ENCODE measurements at places on chromosomes 5 and 9. TPM values are rescaled to one million over a fixed set of nuclear protein-coding genes. Genes with fewer than 3 reads are reported as not detected.

Gene PNPLA7
- total RNA-seq: 16.1 TPM

- peak; percentile 7 for DNase-seq
Measured at GRCh38 chr5:179269781-179270543, 75.3 kb downstream of the ADAMTS2 start.

DNA sequence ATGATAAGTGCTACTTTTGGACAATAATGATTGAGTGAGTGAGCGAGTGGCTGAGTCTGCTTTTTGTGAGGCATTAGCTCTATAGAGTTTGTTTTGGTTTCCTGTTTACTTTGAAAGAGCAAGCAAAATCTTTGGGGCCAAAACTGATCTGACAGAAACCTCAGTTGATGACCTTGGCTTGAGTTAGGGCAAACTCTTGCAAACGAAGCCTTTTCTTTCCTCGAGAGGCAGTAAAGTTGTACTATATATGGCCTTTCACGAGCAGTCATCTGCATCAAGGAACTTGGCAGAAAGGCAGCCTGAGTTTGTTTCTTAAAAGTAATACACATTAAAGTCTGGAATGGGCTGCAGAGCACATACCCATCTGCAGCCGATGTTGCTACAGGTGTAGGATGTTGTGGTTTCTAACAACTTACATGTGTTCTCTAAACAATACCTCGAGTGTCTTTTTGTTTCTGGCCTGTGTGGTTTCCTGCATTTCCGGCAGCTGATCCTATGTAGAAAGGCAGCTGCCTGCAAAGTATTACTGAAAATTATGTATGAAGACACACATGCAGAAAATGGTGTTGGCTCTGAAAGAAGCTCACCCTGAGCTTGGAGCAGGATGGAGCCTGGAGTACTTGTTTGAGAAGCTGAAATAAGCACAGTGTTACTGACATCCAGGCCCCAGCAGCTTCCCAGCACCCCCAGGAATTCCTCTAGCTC, 60.8 kb downstream of the FOXD1 start:
- peak; percentile 8 for DNase-seq

GRCh38 chr5:68180121-68181038, 35.2 kb upstream of the PIK3R1 start:
- DNase-seq: peak; percentile 28

- DNase-seq: no peak
Measured at GRCh38 chr5:142794537-142794936, 24.4 kb downstream of the ARHGAP26 start.

- no peak for DNase-seq
Measured at GRCh38 chr9:126151031-126151685, 175.5 kb upstream of the MVB12B start.

DNA sequence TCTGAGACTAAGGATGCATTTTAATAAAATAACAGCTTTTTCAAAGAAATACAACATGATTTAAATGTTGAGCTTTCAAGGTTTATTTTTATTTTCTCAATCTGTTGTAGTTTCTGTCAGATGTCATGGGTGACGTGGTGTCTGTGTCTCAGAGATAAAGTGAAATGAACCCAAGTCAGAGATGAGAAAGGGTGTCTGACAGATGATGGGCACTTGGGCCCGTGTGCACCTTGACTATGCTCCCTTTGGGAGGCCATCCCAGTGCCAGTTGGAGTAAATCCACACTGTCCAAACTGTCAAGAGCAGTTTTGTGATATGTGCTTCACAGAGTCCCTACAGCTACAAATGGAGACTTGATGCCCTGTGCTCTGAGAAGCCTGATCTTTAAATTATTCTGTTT, 536.9 kb upstream of the FAM174A start:
- no peak for DNase-seq

DNA sequence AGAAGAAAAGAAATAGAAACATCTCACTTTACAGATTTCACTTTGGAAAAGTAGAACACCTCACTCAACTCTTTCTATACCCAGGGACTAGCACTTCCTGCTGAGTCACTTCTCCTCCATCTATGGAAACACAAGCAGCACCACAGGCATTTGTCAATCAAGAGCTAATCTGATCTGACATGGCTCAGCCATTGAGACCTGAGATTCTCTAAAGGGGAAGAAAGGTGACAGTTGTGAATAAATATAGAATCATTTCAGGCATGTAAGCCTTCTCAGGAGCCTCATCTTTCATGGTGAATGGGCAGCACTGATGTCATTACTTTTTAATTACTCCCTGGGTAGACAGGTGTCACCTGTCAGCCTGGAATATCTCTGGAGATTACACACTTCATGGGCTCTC, 559.8 kb downstream of the HINT1 start:
- DNase-seq: no peak

DNA sequence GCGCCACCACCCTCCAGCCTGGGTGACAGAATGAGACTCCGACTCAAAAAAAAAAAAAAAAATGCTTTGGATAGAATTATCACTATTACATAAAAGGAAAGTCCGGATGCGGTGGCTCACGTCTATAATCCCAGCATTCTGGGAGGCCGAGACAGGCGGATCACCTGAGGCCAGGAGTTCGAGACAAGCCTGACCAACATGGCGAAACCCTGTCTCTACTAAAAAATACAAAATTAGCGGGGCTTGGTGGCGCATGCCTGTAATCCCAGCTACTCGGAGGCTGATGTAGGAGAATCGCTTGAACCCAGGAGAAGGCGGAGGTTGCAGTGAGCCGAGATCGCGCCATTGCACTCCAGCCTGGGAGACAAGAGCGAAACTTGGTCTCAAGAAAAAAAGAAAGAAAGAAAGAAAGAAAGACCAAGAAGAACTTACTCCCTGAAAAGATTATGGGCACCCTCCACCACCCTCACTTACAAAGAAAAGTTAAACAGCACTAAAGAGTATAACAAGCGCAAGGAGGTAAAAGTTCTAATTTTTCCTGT, 17.8 kb downstream of the CDKN2A start:
- no peak for DNase-seq

GRCh38 chr9:3018691-3019230, 174.9 kb upstream of the PUM3 start:
- no peak for DNase-seq

DNA sequence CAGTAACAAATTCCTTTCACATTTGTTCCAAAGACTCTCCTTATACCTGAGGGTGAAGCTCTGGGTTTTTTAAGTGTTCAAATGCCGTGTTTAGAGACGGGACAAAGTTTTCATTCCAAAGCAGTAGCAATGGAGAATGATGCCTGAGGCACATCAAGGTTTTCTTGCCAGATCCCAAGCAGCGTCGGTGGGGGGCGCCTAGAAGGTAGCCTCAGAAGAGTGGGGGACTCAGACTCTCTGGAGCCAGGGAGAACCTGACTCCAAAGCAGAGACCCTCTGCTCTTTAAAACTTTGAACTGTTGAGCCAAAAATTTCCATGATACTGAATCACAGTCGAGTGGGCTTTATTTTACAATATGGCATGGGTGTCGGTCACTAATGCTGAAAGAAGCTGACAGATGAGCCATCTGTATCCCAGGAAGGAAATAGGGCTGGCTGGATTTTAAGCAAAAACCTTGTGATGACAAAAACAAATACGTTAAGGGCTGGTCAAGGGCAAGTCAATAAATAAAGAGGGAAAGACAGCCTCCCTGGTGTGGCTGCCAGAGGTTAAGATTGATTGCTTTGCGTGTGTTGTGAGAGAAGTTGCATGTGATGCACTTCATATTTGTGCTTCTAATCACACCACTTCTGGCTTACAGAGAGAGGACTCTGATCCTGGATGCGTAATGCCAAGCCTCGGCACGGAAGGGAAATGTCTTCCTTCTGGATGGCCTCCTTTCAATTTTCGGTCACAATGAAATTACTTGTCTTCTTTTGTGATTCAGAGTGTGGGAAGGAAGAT, 161.1 kb upstream of the EFNA5 start:
- DNase-seq: no peak

Measured in body of pancreas (tissue), 4 donors.